ENCODE measurements at places on chromosomes 16 and 17. TPM values are rescaled to one million over a fixed set of nuclear protein-coding genes. Genes with fewer than 3 reads are reported as not detected.
A peak's percentile ranks its signal among the peaks of the same experiment; 100 is the strongest.

The ANKS4B gene
- total RNA-seq: not detected

The RASD1 gene
- total RNA-seq: 0.97 TPM

GRCh38 chr17:17666111-17666714 lies 15.0 kb upstream of the RAI1 start:
- no peak for DNase-seq

- DNase-seq: peak; percentile 79
Observed at GRCh38 chr16:75648265-75649076, 898 bp downstream of the TERF2IP start.

GRCh38 chr16:77113835-77114234 lies 77.2 kb upstream of the MON1B start:
- no peak for DNase-seq

The ENGASE gene
- 60.1 TPM for total RNA-seq

DNA sequence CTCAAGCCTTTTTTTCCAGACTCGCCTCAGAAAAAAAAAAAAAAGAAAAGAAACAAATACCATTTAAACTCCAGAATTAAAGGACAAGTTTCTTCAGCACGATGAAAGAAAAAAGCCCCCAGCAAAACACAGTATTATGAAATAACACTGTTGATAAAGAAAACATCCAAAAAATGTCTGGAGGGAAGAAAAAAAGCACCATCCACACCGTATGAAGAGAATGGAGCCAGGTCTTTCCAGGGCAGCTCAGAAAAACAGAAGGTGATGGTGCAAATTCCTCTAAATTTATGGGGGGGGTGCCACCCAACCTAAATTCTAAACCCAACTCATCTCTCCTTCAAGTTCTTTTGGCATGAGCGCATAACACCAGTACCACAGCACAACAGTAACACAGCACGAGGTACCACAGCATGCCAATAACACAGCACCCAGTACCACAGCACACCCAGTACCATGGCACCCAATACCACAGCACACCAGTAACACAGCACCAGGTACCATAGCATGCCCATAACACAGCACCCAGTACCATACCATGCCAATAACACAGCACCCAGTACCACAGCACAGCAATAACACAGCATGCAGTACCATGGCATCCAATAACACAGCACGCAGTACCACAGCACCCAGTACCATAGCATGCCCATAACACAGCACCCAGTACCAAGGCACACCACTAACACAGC lies 19.0 kb downstream of the AXIN1 start:
- DNase-seq: no peak

DNA sequence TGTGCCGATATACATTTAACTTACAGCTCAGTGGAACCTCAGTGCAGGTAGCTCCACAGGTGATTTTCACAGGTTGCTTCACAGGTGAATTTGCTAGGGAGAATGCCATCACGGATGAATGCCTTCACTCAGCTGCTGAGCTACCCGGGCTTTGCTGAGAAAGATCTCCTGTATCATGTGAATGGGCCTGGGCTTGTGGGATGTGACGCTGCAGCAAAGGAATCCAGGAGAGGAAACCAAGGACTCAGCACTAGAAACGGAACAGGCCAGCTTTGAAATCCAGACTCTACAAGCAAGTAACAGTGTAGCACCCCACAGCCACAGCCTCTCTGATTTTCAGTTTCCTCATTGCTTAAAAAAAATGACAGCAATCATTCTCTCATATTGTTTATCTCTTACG lies 271.4 kb upstream of the MAF start:
- DNase-seq: no peak

- DNase-seq: no peak
Observed at GRCh38 chr16:85270374-85270773, 158.1 kb upstream of the CIBAR2 start.

The ENDOV gene
- total RNA-seq: 24.5 TPM

DNA sequence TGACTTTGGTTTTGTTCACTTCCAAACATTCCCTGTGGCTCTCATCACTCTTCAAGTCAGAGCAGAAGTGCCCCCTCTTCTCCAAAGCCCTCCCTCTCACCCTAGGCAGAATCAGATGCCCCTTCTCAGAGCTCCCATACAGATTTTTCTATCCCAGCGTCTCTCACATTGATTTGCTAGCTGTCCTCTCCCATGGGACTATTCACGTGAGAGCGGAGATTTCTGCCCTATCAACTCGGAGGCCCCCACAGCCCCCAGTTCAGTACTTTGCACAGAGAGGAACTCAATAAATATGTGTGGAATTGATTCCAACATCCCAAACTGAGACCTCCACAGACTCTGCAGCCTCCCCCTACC lies 182.6 kb downstream of the C16orf78 start:
- DNase-seq: no peak

The PITPNM3 gene
- total RNA-seq: 0.31 TPM

DNA sequence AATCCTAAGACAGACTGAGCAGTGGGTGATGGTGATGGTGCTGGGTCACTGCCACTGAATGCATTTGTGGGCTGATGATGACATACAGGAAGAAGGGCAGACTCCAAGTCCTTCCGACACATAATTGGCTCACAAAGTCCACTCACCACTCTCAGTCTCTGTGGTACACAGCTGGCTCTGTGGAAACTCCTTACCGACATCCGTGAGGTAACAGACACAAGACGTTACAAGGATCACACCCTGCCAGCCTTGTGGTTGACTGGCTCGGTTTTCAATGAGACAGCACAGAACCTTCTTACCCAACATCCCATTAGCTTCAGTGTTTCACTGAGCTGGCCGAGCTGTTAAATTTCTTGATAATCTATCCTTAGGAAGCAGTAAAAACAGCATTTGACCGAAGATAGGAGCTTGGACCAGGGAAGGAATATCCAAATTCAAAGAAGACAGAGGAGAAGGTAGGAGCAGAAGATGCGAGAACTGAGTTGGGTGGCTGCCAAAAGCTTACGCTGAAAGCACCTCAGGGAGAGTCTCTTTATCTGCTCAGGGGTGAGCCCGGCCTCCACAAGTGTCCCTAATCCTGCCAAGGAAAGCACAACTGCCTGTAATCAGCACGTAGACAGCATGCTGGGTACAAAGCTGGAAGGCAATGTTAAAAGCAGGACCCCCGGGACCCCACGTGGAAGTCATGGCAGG lies 5.5 kb upstream of the MXRA7 start:
- peak; percentile 21 for DNase-seq

- no peak for DNase-seq
Observed at GRCh38 chr17:360092-360750, 7.6 kb upstream of the RPH3AL start.

The SEPTIN1 gene
- total RNA-seq: 192 TPM

The EVI2B gene
- 106 TPM for total RNA-seq

DNA sequence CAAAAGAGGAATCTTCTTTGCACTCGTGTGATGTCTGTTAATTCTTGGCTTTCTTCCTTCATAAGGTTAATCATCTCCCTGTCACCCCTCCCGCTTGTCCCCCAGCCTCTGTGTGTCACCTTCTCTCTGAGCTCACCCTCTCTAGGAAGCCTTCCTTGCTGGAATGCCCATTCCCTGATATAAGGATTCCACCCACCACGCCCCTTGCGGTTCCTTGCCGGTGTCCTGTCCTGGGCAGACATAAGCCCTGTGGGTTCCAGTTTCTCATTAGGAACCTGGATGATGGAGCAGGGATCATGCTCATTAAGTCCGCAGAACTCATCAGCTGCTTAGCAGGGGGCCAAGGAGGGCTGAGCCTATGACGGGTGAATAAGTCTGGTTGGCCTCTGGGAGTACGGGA lies 559.3 kb downstream of the MAF start:
- DNase-seq: no peak

DNA sequence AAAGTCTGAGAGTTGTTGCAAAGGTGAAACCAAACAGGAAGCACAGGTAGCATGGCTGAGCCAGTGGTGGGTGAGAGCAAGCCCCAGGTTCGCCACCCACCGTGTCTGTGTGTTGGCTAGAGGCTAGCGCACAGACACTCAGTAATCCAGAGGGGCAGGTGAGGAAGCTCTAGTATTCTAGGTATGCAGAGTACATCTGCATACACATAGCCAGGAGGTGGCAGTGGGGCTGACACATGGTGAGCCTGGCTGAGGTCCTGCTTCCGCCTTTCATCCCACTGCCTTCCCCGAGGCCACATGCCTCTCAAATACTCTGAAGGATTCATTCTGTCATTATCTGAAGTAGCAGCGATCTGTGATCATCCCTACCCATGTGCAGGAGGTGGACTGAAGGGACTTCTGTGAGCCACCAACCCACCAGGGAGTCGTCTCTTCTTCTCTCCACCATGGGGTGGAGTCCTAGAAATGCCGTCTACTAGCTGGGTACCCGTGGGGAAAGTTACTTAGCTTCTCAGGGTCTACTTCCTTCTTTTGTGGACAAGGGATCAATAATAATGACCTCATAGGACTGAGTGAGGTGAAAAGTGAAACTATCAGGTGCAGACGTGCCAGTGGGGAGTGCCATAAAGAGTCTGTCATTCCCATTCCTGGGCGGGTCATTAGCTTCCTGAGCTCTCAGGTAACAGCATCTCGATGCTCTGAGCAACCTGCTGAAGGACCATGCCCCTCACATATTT lies 36.0 kb upstream of the ICAM2 start:
- no peak for DNase-seq

GRCh38 chr17:72128039-72128438 lies 7.2 kb downstream of the SOX9 start:
- no peak for DNase-seq

DNA sequence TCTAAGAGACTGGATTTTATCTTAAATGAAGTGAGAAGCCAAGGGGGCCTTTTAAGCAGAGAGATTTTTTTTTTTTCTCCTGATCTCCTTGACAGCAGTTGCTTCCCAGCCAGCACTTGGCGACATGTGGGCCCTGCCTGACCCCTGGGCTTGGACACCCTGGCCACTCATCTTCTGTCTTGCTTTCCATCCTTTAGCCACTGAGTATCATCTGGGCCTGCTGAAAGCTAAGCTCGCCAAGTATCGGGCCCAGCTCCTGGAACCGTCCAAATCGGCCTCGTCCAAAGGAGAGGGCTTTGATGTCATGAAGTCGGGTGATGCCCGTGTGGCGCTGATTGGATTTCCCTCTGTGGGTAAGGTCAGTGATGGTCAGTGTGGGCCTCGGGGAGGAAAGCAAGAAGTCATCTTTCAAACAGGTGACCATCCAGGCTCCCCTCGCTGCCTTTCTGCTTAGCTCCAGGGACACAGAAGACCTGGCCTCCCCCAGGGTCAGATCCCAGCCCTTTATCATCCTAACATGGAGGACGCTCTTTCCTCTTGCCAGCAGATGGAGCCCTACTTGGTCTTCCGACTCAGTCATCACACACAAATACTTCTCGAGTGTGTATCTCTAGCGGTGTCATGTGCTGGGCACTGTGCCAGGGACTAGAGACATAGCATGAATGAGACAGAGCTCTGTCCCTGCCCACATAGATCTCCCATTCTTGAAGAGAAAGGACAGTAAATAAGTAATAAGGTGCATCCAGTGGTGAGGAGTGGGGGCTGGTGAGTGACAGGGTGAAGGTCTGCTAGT lies 6.1 kb downstream of the DRG2 start:
- no peak for DNase-seq

The ATP2A3 gene
- 279 TPM for total RNA-seq
